CD8-positive, alpha-beta T cell (primary cell): ENCODE measurements at places on chromosomes 7 and 10.

- no peak for DNase-seq
Observed at GRCh38 chr10:11760861-11761260, 18.7 kb downstream of the ECHDC3 start.

- no peak for DNase-seq
Observed at GRCh38 chr10:112265745-112266144, 17.5 kb upstream of the TECTB start.

DNA sequence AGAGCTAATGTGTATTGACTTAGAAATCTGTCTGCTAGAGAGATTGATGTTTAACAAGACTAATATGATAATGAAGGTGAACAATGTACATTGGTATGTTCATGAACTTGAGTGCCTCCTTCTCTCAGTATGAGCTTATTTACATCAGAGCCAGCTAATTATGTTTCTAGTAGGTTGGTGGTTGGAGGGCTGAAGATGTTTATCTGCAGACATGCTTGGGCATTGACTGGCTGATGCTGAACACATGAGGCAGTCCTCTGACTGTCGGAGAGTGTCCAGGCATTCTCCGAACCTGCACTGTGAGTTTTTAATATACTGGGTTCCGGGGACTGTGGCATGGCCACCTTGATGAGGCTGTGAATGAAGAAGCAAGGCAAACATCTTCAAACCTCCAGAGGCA, 47.5 kb downstream of the BMPER start:
- DNase-seq = no peak

DNA sequence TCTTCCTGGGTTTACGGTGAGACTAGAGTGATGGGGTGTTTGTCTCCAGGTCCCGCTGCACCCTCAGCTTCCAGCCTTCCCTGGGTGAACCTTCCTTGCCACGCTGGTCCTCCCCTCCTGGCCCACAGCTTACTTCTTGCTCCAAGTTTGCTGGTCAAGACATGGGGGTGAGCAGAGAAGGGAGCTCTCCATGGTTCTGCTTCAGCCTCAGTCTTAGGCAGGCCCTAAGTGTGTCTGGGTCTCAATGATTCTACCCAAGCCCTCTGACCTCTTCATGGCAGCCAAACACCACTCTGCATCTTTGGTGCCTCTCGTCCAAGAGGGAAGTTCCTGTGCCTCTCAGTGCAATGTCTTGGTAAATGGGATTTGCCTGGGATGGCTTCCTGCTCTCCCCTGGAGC, 356.5 kb upstream of the KLF6 start:
- no peak for DNase-seq

- DNase-seq = no peak
Observed at GRCh38 chr7:6228361-6229229, 43.8 kb downstream of the CYTH3 start.

DNA sequence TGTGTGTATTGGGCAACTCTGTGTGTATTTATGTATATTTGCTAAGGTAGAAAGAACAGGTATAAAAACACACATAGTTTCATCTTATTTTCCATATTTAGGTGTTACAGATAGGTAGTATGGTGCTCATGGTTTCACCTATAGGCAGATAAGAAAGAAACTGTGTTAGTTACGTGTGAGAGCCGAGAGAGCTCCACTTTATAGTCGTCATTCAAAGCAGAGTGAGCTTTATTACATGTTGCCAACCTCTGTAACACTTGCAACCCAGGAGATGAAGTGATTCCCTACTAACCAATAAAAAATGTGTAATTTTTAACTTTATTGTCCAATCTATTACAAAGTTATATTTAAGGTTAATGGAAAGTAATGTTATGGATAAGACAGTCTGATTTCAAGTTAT, 121.3 kb downstream of the AGMO start:
- DNase-seq = no peak

DNA sequence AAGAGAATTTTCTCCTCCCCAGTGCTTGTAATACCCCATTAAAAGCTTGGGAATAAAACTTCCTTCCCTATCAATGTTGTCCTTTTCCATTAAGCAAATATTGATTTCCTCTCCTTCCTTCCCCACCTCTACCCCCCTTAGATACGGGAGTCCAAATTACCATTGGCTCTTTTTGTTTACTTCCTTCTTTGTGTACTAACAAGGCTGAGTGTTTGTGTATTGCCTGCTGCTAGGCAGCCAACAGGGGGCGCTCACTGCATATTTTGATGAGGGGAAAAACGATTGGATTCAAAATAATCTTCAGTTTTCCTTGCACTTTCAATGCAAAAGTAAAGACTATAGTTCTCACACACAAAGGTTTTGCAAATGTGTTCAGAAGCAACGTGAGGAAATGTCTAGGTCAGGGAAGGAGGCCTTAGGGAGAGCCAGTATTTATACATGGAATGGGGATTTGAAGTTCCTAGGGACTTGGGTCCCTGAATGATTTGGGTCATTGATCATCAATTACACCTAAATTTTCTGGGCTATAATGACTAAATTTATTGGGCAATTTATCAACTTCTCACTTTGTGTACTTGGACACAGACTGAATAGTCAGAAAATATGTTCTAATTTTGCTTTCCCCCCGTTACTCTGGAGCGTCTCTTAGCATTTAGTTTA, 23.6 kb upstream of the VPS41 start:
- DNase-seq = no peak

- DNase-seq = no peak
Observed at GRCh38 chr10:94076325-94076841, 82.7 kb downstream of the PLCE1 start.

GRCh38 chr7:120218712-120219111, 54.3 kb upstream of the KCND2 start:
- no peak for DNase-seq

DNA sequence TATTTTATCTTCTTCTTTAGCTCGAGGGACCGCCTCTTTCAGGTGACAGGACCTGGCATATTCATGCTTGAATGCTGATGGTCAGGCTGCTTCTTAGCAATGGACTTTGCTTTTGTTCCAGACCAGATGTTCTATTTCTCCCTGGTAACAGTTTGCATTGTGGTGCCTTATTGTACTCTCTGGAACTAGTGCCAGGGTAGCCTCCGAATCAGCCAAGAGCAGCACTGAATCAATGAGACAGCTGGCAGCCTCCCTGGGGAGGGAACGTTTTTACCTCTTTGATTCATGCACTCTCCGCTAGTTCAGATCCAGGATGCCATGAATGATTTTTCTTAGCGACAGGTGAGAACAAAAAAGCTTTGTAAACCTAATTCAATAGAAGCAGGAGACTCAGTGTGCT, 54.1 kb upstream of the NXPH1 start:
- no peak for DNase-seq
